ENCODE measurements at places on chromosomes 1 and 21.

- peak; percentile 27 for DNase-seq
Observed at GRCh38 chr1:181737056-181737455, 253.7 kb downstream of the CACNA1E start.

- no peak for DNase-seq
Observed at GRCh38 chr1:234310460-234310817, 62.8 kb upstream of the COA6 start.

GRCh38 chr1:172343240-172344160, 77.0 kb upstream of the C1orf105 start:
- DNase-seq: no peak

DNA sequence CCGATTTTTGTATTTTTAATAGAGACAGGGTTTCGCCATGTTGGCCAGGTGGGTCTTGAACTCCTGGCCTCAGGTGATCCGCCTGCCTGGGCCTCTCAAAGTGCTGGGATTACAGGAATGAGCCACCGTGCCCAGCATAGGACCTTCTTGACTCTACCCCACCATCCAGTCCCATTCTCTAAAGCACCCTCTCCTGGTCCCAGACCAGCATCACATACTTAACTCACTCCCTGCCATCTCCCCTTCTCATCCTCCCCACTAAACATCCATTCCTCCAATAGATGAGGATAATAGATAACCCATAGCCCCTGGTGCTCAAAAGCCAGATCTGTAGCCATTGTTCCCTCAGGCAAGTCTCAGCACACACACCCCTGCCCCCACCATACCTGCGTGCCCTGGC, 2.1 kb downstream of the ENTREP3 start:
- no peak for DNase-seq

DNA sequence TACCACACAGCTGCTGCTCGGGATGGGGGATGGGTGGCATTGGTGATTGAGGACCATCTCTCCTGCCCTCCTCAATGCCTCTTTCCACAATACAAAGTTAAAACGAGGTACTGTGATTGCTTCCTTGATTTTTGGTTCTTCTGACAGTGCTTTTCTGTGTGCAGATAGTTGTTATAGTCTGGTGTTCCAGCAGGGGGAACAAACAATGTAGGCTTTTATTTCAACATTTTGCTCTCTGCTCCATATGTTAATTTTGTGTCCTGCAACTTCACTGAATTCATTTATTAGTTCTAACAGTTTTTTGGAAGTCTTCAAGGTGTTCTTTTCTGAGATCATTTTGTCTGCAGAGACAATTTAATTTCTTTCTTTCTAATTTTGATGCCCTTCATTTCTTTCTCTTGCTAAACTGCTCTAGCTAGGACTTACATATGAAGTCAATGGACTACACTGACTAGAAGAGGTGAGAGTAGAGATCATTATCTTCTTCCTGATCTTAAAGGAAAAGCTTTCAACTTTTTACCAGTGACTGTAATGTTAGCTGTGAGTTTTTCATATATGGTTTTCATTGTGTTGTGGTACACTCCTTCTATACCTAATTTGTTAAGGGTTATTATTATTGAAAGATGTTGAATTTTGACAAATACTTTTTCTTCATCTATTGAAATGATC, 45.4 kb downstream of the TNFSF18 start:
- DNase-seq: no peak

DNA sequence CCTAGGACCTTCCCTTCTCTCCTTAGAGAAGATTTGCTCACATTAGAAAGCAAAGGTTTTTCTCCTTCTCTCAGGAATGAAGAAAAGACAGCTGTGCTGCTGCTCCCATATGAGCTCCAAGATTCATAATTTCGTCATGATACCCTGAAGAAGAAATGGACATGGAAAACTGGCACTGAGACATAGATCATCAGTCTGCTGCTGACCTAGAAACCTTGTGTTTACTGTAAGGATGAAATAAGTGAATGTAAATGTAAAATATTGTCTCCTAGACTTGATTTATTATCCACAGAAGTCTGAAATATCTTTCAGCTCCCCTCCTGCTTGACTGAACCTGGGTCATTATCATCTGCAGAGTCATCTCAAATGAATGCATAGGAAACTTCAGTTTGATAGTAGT, 77.9 kb downstream of the ZC3H11B start:
- DNase-seq: no peak

DNA sequence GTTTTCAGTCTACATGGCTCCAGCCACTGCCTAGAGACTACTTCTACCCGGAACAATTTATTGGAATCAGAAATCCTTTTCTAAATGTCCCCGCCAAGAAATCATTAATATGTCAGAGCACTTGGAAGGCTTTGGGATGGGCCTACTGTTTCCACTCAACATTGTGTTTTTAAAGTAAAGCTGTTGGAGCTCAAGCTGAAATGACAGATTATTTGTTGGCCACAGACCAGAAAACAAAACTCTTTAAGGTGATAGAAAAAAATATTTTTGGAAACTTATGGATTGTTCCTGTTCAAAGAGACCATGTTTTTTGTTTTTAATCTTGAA, 496 bp downstream of the VPS45 start:
- DNase-seq: no peak

DNA sequence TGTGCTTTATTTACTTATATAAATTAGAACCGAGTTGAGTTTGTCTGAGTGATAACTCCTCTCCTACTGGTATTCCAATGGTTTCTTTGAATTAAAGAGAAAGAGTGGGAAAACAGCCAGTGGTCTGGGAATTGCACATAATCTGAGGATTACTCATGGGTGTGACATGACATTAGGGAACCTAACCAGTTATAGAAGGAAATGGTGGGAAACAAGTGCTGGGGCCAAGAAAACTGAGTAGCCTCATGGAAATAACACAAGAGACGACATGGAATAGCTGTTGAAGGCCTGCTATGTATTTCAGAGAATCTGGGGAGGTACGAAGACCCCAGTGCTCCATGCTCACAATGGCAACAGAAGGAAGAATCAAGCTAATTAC, 41.8 kb upstream of the LRRC52 start:
- no peak for DNase-seq

- no peak for DNase-seq
Observed at GRCh38 chr21:45116066-45116465, 41.7 kb downstream of the ADARB1 start.

GRCh38 chr1:25003457-25004190, 73.5 kb upstream of the RUNX3 start:
- no peak for DNase-seq

GRCh38 chr1:223455470-223455869, 62.3 kb downstream of the CCDC185 start:
- no peak for DNase-seq

DNA sequence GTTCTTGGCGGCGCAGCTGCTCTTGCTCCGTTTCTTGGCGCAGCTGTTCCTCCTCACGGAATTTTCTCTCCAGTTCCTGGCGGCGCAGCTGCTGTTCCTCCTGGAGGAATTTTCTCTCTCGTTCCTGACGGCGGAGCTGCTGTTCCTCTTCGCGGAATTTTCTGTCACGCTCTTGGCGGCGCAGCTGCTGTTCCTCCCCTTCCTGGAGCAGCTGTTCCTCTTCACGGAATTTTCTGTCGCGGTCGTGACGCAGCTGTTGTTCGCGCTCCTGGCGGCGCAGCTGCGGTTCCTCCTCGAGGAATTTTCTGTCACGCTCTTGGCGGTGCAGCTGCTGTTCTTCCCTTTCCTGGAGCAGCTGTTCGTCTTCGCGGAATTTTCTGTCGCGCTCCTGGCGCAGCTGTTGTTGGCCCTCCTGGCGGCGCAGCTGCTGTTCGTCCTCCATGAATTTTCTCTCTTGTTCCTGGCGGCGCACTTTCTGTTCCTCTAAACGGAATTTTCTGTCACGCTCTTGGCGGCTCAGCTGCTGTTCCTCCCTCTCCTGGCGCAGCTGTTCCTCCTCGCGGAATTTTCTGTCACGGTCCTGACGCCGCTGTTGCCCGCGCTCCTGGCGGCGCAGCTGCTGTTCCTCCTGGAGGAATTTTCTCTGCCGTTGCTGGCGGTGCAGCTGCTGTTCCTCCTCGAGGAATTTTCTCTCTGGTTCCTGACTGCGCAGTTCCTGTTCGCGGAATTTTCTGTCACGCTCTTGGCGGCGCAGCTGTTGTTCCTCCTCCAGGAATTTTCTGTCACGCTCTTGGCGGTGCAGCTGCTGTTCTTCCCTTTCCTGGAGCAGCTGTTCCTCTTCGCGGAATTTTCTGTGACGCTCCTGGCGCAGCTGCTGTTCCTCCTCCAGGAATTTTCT, 7.0 kb downstream of the TCHH start:
- no peak for DNase-seq

DNA sequence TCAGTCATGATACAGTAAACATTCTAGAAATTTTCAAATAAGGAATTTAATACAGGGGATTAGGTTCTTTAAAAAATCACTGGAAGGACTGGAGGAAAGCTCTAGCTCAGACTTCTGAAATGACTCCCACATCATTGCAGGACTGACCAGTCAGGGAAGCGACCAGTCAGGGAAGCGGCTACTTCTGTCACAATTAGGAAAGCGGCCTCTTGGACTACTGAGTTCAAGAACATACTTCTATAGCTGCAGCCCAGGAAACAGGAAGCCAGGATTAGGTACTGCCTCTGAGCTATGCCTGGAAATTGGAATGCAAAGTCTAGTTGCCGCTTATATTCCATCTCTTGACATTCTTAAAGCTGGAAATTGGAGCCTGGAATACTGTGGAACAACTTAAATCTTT, 45.5 kb downstream of the USP25 start:
- no peak for DNase-seq

DNA sequence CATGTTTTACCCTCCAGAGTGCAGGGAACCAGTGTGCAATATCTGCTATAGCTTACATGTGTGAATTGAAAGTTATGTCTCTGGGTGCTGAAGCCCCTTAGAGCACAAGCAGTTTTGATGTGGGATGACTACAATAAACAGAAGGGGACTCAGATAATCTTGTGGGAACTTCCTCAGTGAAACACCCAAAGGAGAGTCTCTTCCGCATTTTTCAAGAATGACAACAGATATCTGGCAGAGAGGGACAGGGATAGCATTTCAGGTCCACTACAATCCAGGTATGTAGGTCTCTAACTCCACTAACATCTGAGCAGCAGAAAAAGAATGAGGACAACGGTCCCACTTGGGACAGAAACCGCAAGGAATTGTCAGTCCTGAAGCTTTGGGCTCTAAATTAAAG, 67.6 kb upstream of the PDE4B start:
- no peak for DNase-seq

- no peak for DNase-seq
Observed at GRCh38 chr1:154838461-154838860, 31.6 kb downstream of the KCNN3 start.

DNA sequence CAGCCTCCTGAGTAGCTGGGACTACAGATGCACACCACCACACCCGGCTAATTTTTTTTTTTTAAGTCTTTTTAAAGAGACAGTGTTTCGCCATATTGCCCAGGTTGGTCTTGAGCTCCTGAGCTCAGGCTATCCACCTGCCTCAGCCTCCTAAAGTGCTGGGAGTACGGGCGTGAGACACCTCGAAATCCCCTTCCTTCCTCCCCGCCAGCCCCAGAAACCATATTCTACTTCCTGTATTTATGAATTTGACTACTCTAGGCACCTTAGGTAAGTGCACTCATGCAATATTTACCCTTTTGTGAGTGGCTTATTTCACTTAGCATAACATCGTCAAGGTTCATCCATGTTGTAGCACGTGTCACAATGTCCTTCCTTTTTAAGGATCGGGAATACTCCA, 6.9 kb upstream of the LRP8 start:
- DNase-seq: no peak

- DNase-seq: no peak
Observed at GRCh38 chr1:51487628-51488027, 31.4 kb downstream of the EPS15 start.

All from RWPE1 (cell line).